Stimulated activated CD8-positive, alpha-beta memory T cell treated with anti-CD3 and anti-CD28 coated beads, Interleukin-4, amount 100 ng/mL, for 4 hours (primary cell): ENCODE measurements at places on chromosomes 7 and 10.

DNA sequence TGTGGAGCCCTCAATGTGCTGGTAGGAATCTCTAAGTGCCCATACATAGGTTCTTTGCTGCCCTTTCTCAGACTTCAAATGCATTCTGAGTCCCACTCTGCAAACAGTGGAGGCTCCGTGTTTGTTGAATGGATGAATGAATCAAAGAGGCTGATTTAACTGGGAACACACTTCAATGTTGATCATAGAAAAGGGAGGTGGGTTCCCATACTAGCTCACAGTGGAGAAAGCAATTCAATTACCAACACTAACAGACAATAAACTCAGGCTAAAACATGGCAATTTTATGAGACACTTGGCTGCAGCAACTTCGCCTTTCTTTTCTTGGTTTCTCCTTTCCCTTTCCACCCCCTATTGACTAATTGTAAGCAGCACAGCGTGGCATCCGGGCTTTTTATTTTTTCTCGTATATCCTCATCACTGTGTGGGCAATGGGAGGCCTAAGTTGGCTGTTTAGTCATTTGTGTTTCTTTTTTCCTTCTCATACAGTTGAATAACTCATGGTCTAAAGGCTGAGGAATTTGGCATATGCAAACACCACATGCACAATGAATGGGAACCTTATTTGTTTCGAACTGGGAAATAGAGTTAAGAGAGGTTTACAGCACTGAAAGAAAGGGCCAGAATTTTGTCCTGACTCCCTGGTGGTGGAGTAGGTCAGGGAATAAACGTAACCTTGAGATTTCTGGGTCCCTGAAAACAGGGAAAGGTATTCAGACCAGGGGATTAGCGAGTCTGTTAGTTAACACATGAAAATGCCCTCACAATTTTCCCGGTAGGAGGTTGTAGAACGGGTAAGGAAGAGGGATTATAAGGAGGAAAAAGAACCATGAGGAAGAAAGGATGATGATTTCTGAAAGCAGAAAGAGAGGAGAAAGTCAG, 858.5 kb downstream of the KCNMA1 start:
- DNase-seq = no peak

DNA sequence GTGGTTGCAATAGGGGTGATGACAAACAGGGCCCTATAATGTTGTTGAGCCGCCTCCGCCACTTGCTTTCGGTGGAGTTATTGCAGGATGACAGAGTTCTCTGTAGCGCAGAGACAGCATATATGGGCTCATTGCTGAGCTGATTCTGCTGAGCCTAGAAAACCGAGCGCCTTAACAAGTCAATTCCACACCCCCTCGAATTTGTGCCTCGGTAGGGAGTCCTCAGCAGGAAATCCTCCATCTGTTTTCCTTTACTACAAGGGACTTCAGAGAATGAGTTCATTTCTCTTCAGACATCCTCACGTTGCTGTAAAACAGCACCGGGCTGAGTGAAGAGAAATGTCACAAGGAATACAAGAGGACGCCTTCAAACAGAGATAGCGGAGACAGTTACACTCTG, 90.7 kb upstream of the KIAA1217 start:
- DNase-seq = no peak

DNA sequence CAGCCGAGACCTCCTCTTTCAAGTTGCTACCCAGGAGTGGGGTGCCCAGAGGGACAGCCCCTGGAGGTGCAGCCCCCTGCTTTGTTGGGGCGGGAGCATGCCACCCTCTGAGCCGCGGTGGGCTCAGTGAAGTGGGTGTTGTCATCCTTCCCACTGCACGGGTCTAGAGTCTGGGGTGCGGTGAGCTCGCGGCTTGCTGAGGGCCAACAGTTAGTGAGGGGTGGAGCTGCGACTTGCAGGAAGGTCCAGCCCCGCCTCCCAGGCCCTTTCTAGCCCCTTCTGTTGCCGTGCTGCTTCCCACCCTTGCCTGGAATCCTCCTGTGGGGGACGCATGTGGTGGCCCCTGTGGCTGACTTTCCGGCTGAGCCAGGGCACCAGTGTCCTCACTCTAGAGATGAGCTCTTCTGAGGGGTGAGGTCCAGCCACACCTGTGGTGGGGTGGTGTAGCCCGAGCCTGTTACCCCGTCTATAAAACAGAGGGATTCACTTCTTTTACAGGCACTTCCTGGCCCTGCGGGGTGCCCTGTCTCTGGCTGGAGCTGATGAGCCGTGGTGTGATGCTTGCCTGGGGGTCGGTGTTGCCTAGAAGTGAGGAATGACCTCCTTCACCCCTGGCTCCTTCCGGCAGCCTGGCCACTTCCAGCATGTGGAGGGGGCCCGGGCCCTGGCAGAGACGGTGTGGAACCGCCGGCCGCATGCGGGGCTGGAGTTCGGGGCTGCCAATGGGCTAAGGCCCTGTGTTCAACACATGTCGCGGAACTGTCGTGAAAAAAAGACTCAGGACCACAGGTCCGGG, 127.9 kb downstream of the FAM53B start:
- DNase-seq = no peak

DNA sequence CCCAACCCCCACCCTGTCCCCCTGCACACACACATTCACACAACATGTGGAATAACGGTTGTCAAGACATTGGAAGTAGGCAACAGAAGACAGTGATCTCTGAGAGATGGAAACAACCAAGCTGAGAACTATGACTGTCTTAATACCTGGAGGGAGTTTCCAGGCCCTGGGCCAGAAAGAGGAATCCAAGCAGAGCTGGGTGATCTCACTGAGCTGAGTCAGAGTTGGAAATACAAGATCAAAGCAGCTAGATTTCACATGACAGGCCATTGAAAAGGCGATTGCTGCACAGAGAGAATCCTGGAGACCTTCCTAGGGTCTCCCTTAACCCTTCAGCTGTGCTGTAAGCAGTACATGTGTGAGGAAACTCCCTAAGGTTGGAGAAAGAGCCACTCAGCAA, 165.8 kb upstream of the PRSS1 start:
- DNase-seq = no peak

GRCh38 chr7:102415685-102416225, 17.6 kb upstream of the ORAI2 start:
- no peak for DNase-seq

DNA sequence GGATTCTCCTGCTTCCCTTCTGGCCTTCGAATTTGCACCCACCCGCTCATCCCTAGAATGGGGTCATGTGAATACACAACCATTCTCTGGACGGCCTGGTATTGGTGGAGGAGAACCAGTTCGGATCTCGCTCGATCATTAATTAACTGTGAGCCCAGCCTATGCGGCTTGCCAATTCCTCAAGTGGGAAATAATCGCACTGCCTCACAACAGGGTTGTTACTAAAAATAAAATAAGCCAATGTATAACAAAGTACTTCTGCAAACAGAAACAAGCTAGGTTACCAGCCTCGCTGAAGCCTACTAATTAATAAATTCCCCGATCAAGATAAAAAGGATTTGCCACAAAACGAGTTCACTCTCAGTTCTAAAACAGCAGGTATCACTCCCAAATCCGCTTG, 16.2 kb downstream of the CTBP2 start:
- DNase-seq = no peak

- DNase-seq = no peak
These were observed 371.9 kb downstream of the BMPER start for GRCh38 chr7:34277016-34277802.

DNA sequence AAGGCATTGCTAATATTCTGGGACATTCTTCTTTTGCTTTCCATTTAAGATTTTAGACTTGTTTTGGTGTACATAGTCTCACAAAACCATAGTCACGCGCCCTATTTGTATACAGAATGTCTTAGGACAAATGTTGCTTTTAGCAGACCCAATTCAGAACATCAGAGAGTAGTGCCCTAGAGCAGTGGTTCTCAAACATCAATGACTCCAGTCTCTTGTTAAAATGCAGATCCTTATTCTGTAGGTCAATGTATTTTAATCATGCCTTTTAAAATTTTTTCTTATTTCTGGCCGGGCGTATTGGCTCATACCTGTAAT, 127.4 kb upstream of the EFCAB10 start:
- no peak for DNase-seq

DNA sequence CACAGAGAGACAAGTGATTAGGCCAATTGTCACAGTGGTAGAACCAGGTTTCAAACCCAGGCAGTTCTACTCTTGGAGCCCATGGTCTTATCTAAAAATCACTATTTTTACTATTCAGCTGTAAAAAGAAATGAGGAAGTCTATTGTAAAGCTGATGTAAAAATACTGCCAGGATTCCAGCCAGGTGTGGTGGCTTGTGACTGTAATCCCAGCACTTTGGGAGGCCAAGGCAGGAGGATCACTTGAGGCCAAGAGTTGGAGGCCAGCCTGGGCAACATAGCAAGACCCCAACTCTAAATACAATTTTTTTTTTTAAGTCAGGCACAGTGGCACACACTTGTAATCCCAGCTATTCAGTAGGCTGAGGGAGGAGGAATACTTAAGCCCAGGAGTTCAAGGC, 40.4 kb downstream of the HIP1 start:
- no peak for DNase-seq

GRCh38 chr10:5662708-5663579, 3.5 kb downstream of the ASB13 start:
- DNase-seq = no peak

DNA sequence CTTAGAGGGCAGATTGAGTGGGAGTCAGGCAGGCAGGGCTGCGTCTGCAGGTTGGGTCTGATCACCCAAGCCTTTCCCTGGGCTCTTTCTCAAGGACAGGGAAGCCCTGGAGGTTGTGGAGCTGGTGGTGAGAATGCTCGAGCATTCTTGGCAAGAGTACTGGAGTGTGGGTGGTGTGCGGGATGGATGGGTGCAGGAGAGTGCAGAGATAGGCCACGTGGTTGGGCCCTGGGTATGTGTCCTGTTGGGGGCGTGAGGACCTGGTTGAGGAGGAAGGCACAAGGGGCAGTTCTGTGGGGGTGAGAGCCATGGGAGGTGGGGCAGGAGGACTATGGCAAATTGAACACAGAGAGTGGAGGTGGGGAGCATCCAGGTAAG, 135.9 kb downstream of the PTPN20 start:
- no peak for DNase-seq

DNA sequence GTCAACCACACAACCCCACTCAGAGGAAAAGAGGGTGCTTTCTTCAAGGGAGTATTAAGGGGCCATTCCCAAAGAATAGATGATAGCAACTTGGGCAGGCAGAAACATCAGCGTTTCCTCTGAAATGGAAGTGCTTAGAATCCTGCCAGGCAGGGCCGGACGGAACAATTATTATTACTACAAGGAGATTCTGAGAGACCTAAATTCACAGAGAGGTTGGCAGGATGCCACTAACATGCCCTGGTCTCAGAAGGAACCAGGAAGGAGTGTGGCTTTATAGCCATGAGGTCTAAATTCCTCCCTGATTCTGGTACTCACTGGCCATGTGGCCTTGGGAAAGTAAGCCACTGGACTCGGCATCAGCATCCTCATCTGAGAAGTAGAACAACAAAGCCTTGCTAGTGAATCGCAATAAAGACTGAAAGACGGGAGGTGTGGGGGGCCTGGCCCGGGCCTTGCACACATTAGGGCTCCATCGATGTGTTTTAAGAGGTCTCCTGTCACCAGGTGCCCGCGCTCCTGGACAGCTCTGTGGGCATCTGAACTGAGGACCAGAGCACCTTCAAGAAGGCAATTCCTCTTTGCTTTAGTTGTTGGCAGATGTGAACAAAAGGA, 131.5 kb downstream of the OAT start:
- DNase-seq = no peak

DNA sequence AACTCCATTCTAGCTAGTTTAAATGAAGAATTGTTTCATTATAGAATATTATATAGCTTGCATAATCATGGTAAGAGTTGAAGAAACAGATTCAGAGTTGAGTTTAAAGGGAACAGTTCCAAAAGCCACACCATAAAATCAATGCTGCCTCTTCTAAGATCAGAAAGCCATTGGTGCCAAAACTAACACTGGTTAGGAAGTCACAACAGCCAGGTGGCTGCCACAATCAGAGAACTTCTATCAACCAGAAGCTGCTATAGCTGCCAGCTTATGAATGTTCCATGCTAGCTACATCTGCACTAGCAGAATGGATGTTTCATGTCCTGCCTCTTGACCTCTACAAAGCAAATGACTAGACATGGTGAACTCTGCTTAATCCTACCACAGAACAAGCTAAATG, 583.1 kb upstream of the LRRN3 start:
- no peak for DNase-seq

GRCh38 chr7:21617916-21618390, 75.1 kb downstream of the DNAH11 start:
- DNase-seq = no peak

GRCh38 chr10:101961591-101962498, 94.1 kb downstream of the ARMH3 start:
- no peak for DNase-seq

DNA sequence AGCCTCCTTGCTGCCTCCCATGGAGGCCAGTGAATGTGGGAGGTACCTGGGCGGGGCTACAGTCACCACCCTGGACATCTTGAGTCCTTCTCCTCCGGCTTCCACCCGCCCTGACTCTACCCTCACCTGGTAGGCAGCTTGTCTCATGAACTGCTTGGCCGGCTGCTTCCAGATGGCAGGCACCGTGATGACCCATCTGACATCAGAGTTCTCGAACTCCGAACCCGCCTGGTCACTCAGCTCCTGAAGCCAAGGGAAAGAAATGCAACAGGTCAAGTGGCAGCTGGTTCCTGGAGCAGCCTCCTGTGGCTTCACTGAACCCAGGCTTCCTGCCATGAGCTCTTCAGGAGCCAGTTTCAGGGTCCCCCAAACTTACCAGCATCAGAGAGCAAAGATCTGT, 50.1 kb downstream of the HSPA12A start:
- no peak for DNase-seq

- DNase-seq = no peak
These were observed 201.6 kb downstream of the MBL2 start for GRCh38 chr10:52571018-52571417.

DNA sequence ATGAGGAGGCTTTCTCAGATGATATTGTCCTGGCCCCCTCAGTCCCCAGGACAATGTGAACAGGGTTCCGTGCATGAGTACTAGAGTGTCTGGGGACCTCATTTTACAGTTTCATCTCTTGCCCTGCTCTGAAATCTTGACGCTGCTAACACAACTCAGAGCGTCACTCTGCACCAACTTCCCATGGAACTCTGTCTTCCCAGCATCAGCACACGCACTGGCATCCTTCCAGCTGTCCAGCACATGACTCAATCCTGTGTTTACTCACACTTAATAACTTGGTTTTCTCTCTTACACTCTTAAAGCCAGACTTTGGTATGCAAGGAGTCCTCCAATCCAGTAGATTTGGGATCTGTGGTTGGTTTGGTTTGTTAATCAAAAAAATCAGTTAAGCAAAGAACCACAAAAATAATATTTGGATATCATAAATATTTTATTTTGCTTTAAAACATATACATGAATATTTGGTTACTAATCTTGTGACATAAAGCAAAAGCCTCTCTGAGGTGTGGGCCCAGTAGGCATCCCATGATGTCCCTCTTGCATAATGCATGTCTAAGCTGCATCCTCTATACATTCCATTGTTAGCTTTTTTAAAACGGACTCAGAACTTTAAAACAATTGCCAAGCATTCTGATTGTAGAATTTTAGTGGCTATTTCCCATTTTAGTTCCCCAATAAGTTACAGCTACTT, 131.0 kb downstream of the CXCL12 start:
- no peak for DNase-seq

DNA sequence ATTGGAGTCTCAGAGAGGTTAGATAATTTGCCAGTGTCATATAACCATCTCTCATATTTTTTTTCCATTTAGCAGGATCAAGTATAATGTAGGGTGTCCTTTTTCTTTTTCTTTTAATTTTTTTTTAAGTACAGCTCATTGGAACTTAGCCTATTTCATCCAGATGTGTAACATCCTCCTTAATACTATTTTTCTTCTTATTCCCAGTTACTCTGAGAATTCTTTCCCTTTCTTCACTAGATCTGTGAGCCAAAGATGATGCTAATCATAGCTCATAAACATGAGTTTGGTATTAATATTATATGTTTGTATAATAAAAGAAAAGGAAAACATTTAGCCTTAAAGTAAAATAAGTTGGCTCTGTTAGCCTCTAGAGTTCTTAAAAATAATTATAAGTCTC, 32.8 kb downstream of the PPP1R9A start:
- no peak for DNase-seq
